Smooth muscle cell of bladder (primary cell): ENCODE measurements at places on chromosomes 16 and 17. TPM values are rescaled to one million over a fixed set of nuclear protein-coding genes. Genes with fewer than 3 reads are reported as not detected.

SYT17 gene
- total RNA-seq: under 0.01 and 0.18 TPM in 2 replicates

GGA3 gene
- total RNA-seq: 9.0 and 10.6 TPM in 2 replicates

SLC38A8 gene
- total RNA-seq: not detected in 2 replicates

PTX4 gene
- 0.09 TPM in 1 of 2 replicates, not detected in the other for total RNA-seq

FKBP10 gene
- 293 and 454 TPM in 2 replicates for total RNA-seq

LITAFD gene
- total RNA-seq: not detected in 2 replicates

MYL11 gene
- not detected in 2 replicates for total RNA-seq

ZNF423 gene
- 0.28 and 1.0 TPM in 2 replicates for total RNA-seq

CACNG5 gene
- total RNA-seq: not detected in 2 replicates

TOP2A gene
- 9.9 and 11.4 TPM in 2 replicates for total RNA-seq

C17orf78 gene
- not detected in 2 replicates for total RNA-seq

PPM1E gene
- total RNA-seq: 0.09 and 0.14 TPM in 2 replicates

DNAAF1 gene
- total RNA-seq: not detected in 2 replicates

HOXB6 gene
- total RNA-seq: 0.09 TPM in 1 of 2 replicates, not detected in the other

TNFRSF17 gene
- total RNA-seq: not detected in 2 replicates

OTOP2 gene
- not detected in 2 replicates for total RNA-seq

ALOX15B gene
- total RNA-seq: 0.18 TPM in 1 of 2 replicates, not detected in the other

FOXK2 gene
- total RNA-seq: 19.9 and 26.0 TPM in 2 replicates

TAT gene
- total RNA-seq: not detected in 2 replicates

KRTAP3-1 gene
- total RNA-seq: not detected in 2 replicates

MFAP4 gene
- total RNA-seq: 26.3 and 33.5 TPM in 2 replicates

GPR139 gene
- not detected in 2 replicates for total RNA-seq

ALOX12 gene
- total RNA-seq: not detected in 2 replicates

IFT20 gene
- total RNA-seq: 73.0 and 75.2 TPM in 2 replicates

MSI2 gene
- total RNA-seq: 17.4 and 17.7 TPM in 2 replicates

CX3CL1 gene
- 0.09 TPM in 1 of 2 replicates, not detected in the other for total RNA-seq

JPT1 gene
- 40.0 and 49.9 TPM in 2 replicates for total RNA-seq

SUZ12 gene
- 13.8 and 14.2 TPM in 2 replicates for total RNA-seq

RAB26 gene
- total RNA-seq: 0.71 and 1.6 TPM in 2 replicates

MPV17L gene
- total RNA-seq: 0.57 and 0.65 TPM in 2 replicates

PRR35 gene
- not detected in 2 replicates for total RNA-seq

CLEC19A gene
- not detected in 2 replicates for total RNA-seq

MYO15A gene
- total RNA-seq: 0.55 and 0.85 TPM in 2 replicates

BRICD5 gene
- total RNA-seq: 1.00 and 1.8 TPM in 2 replicates

GP2 gene
- total RNA-seq: not detected in 2 replicates

TBC1D3K gene
- under 0.01 TPM in 1 of 2 replicates, not detected in the other for total RNA-seq

IKZF3 gene
- under 0.01 TPM in 1 of 2 replicates, not detected in the other for total RNA-seq

MSLN gene
- not detected in 2 replicates for total RNA-seq

PRAC1 gene
- not detected in 2 replicates for total RNA-seq

KIFC3 gene
- total RNA-seq: 61.7 and 67.5 TPM in 2 replicates

ABCA9 gene
- 6.8 and 10.0 TPM in 2 replicates for total RNA-seq

KRTAP2-3 gene
- total RNA-seq: not detected in 2 replicates

STAC2 gene
- total RNA-seq: not detected in 2 replicates
